ENCODE measurements at places on chromosomes 1 and 21.
A peak's percentile ranks its signal among the peaks of the same experiment; 100 is the strongest.

GRCh38 chr1:224879162-224879803 is 50.2 kb upstream of the DNAH14 start:
- peak; percentile 57 for DNase-seq

GRCh38 chr1:60965280-60965854 is 117.0 kb upstream of the NFIA start:
- no peak for DNase-seq

- no peak for DNase-seq
Measured at GRCh38 chr21:33314111-33314510, 10.7 kb upstream of the IFNAR1 start.

DNA sequence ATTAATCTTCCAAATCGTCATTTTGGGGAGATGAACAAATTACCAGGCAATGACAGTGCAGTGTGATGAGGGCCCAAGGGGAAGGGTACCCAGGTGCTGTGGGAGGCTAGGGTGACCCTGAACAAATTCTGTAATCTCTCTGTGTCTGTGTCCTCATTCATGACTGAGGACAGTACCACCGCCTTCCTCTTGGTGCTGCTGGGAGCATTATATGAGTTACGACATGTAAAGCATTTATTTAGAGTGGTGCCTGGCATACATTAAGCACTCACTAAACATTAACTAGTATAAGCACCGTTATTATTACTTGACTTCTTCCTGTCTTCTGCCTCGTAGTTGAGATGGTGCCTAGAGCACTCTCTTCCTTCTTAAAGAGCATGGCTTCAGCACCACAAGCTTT is 468.2 kb upstream of the VAMP3 start:
- no peak for DNase-seq

GRCh38 chr1:10939654-10940450 is 72.6 kb upstream of the TARDBP start:
- DNase-seq = no peak

DNA sequence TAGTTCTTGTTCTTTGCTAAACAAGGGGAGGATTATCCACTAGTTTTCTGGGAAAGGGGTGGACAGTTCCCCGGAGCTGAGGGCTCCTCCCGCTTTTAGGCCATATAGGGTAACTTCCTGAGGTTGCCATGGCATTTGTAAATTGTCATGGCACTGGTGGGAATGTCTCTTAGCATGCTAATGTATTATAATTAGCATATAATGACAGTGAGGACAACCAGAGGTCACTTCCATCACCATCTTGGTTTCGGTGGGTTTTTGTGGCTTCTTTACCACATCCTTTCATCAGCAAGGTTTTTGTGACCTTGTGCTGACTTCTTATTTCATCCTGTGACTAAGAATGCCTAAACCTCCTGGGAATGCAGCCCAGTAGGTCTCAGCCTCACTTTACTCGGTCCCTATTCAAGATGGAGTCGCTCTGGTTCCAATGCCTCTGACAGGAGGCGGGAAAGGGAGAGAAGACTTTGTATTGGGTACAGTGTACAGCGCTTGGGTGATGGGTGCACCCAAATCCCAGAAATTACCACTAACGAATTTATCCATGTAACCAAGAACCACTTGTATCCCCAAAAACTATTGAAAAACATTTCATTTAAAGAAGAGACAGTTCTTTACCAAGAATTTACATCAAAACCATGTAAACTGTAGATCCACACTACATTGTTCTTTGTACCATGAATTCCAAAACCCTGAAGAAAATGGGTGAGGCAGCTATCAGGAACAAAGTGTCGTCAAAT is 8.7 kb upstream of the SLC2A5 start:
- DNase-seq = peak; percentile 28

DNA sequence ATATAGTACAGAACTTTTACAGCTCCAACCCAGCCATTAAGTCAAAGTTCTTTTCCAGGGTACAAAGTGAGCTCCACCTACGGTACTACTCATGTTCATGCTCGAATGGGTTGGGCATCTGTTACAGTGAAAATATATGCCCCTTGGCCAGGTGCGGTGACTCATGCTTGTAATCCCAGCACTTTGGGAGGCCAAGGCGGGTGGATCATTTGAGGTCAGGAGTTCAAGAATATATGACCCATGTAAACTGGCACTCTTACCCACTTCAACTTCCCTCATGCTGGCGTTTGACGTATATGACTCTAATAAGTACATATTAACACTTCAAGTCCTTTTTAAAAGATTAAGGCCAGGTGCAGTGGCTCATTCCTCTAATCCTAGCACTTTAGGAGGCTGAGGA is 71.3 kb upstream of the PKN2 start:
- no peak for DNase-seq

GRCh38 chr1:160550572-160551034 is 27.5 kb upstream of the SLAMF6 start:
- DNase-seq = no peak

GRCh38 chr1:5711956-5712645 is 280.1 kb downstream of the NPHP4 start:
- DNase-seq = no peak

DNA sequence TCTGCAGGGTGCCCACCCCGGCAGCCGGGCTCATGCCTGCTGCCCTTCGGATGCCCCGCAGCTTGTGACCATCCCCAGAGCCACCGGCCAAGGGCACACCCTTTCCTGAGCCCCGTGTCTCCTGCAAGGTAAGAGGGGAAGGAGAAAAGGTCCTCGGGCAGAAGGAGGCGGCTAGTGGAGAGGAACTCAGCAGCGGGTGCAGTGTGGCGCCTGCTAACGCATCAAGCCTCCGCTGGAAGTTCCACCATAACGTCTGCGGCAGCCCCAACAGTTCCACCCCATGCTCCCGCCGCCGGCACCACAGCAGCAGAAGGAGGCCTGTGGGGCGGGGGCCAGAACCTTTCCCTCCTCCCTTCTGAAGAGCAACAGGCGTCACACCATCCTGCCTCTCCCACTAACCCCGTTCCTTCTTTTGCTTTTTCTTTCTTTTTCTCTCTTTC is 990 bp downstream of the VWA5B1 start:
- DNase-seq = no peak

- peak; percentile 53 for DNase-seq
Measured at GRCh38 chr21:34545079-34545884, 33.3 kb upstream of the KCNE1 start.

DNA sequence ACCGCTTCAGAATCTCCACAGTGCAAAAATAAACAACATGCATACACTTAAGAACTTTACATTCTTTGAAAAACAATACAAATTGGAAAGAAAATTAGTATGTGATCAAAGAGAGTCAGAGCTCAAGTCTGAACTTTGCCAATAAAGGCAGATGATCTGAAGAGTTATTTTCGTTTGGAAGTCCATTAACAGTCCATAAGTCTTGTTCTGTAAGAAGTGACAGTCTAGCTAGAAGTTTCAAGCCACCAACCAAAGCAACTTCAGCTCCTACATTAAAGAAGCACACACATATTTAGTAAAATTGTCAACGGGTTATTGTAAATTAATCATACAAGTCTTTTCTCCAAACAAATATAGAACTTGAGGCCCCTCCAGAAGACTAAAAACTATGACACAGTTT is 20.7 kb downstream of the ANGEL2 start:
- DNase-seq = no peak

- DNase-seq = no peak
Measured at GRCh38 chr1:101295209-101295608, 58.4 kb downstream of the S1PR1 start.

DNA sequence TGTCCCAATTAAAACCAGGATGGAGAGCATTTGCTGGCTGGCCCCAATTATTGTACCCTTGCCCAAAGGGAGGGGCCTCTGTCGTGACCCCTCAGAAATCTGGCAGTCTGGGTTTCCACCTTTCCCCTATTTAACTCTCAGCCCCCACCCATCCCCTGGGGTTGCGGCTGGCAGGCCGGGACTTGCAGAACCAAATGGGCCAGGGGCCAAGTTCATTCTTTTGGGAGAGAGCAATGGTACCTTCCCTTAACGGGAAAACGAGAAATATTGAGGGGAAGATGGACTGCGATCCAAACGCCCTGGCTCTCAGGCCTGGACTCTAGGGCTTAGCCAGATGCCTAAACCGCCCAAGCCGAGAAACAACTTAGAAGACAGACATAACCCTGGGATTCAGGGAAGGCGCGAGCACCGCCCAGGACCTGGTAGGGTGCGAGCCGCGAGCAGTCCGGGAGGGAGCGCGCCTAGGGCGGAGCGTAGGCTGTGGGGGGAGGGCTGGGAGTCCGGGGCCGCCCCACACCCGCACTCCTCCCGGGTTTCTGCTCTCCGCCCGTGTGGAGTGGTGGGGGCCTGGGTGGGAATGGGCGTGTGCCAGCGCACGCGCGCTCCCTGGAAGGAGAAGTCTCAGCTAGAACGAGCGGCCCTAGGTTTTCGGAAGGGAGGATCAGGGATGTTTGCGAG is at the start of gene SLC27A3:
SLC27A3 (plus strand) TSS at position 628 of the 678 bp plus-strand sequence. CDS start 91 bp downstream, outside the sequence.
- peak; percentile 35 for DNase-seq
